Activated B cell treated with CpG ODN at 0.5 μM for 24 hours (primary cell): ENCODE measurements at places on chromosomes 13 and 19.

GRCh38 chr13:69617587-69617986 is 490.0 kb upstream of the ATXN8OS start:
- no peak for DNase-seq

GRCh38 chr13:41995946-41996345 is 35.0 kb upstream of the VWA8 start:
- DNase-seq, result no peak

GRCh38 chr19:18919900-18920214 is 342 bp downstream of the DDX49 start:
- no peak for DNase-seq

GRCh38 chr13:91627952-91628739 is 229.7 kb downstream of the GPC5 start:
- DNase-seq, result no peak

DNA sequence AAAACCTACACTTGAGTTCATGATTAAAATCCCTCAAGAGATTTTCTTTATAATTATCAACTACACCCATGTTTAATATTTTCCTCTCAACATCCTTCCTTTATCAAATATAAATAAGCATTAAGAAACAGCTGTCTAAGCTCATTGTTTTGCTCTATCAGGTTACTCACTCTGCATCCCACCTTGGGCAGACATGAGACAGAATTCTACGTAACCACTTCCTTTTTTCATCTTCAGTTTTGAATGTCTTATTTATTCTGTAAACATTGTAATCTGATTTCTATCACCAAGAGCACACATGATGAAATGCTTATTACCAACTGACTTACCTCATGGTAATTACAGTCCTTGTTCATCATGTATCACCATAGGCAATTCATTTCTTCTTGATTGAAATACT is 1256.6 kb upstream of the ATXN8OS start:
- no peak for DNase-seq

- no peak for DNase-seq
Observed at GRCh38 chr19:13797870-13798269, 2.6 kb downstream of the ZSWIM4 start.

- no peak for DNase-seq
Observed at GRCh38 chr19:30208436-30209060, 163.6 kb upstream of the ZNF536 start.

DNA sequence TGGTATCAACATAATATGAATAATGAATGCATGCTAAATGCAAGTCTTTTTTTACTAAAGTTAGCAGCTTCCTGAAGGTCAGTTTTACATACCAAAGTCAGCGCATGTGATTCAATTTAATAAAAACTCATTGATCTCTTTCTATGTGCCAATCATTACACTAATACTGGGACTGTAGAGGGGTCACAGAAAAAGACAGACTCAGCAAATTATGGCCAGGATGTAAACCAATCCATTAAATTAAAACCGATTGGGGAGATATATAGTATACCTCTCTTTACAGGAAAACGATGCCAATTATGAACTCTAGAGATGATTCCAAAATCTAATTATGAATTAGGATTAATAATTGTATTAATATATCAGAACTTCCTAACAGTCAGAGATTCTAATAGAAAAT is 624.4 kb upstream of the PCDH20 start:
- no peak for DNase-seq

- DNase-seq, result no peak
Observed at GRCh38 chr19:33399745-33400681, 26.5 kb downstream of the CEBPG start.

DNA sequence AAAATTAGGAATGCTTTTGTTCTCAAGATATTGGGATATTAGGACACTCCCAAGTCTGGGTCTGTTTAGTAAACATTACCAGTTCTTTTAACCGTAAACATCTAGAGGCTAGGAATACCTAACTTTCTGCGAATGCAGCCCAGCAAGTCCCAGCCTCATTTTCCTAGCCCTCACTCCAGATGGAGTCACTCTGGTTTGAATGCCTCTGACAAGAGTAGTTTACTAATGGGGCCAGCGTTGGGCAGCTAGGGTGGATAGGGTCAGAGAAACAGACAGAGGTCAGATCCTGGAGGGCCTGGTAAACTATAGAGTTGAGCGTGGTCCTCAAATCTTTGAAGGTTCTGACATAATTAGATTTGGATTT is 53.6 kb downstream of the WDFY2 start:
- DNase-seq, result no peak

DNA sequence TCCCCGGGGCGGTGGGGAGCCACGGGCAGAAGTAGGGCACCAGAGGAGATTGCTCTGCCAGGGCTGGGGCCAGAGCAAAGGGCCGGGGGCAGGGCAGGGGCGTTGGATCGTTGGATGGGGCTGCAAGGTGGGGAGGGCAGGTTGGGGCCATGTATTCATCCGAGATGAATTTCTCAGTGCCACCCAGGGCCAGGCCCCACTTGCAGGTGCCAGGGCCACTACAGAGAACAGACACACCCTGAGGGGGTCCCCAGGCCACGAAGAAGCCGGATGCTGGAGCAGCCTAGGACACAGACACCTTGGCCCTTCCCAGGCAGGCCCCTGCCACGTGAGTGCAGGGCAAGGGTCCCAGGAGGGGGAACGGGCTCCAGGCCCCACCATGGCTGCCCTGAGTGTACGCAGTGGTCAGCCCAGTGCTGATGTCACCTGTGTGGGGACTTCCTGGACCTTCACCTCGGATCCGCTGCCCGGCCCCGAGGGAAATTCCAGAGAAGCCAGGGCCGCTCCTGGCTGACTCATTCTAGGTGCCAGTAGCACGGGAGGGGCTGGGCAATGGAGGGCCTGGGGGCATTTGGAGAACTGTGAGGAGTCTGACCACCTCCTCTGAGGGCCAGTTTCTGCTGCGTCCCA is 9.6 kb upstream of the SBNO2 start:
- DNase-seq, result no peak

- no peak for DNase-seq
Observed at GRCh38 chr13:77523834-77524728, 11.4 kb upstream of the SCEL start.

DNA sequence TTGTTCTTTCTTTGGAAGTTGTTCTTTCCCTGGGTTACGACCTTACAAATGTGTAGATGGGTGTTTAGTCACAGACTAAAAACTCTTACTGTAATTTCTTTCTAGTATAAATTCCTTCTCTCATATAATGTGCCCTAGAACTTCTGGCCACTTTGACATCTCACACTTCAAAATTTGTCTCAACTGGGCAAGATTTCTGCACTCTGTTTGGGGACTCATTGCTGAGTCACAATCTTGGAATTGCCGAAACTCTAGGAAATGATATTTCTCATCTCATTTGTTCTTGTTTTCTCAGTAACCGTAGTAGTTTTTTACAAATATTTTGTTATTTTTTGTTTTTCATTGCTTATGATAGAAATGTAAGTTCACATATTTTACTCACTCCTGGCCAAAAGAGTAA is 2523.2 kb upstream of the PCDH20 start:
- no peak for DNase-seq

DNA sequence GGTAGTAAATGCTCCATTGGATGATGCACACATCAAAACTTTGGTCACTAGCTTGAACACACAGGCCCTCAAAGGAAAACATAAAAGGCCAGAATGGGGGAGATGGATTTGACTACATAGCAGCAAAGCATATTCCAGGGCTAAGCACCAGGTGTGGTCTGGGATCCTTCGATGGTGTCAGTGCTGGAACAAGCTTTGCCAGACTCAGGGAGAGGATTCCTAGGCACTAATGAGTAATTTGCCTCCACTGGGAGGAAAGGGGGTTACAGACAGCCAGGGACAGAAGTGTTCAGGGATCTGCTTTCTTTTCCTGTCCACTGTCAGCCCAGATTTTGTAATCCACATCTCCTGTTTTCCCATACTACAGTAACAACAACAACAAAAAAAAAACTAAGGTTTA is 157.2 kb upstream of the OBI1 start:
- no peak for DNase-seq

- no peak for DNase-seq
Observed at GRCh38 chr13:41467425-41467945, 10.1 kb downstream of the RGCC start.

GRCh38 chr13:44351505-44351854 is 22.1 kb upstream of the SERP2 start:
- no peak for DNase-seq

DNA sequence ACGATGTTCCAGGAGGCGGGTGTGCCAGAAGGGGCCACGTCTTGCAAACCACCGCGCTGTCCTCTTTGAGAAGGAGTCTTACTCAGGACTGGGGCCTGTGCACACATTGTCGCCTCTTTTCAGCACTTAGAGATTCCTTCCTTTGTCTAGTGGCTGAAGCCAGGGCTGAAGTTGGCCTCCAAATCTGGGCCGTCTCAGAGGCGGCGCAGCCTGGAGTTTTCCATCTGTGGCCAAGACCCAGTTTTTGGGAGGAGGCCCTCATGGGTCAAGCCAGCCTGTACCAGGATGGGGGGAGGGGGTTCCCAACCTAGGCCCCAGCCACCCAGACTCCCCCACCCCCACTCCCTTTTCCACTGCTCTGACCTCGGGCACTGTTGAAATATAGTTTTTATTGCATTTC is 11.8 kb downstream of the ANO8 start:
- DNase-seq, result no peak

DNA sequence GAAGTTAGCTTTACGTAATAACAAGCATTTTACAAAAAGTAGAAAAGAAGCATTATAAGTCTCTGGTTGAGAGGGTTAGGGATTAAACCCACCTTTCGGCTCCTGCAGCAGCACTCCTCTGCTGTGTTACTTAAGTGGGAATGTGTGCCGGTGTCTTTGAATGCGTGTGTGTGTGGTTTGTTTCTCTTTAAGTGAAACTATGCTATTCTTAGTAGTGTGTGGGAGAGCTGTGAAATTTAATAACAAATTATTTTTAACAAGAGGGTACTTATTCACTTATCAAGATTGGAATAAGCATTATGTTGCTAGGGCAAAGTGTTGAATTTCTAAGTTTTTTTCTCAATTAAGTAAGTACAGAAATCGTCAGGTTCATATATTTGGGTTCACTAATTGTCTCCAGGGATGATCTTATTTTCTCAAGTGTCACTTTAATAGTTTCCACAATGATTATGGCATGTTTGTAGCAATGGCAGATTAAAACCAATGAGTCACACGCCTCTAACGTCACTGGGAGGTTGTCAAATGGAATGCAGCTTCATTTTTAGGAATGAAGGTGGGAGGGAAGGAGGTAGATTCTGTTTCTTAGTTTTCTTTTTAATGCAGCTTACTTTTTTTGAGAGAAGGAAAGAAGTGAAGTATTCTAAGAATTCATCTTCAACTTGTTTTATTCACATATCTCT is 151.3 kb downstream of the LMO7 start:
- DNase-seq, result no peak

GRCh38 chr13:69619651-69620050 is 488.0 kb upstream of the ATXN8OS start:
- DNase-seq, result no peak

- DNase-seq, result no peak
Observed at GRCh38 chr19:17025991-17026658, 485 bp downstream of the CPAMD8 start.
